ENCODE measurements at places on chromosomes 13 and 19.

DNA sequence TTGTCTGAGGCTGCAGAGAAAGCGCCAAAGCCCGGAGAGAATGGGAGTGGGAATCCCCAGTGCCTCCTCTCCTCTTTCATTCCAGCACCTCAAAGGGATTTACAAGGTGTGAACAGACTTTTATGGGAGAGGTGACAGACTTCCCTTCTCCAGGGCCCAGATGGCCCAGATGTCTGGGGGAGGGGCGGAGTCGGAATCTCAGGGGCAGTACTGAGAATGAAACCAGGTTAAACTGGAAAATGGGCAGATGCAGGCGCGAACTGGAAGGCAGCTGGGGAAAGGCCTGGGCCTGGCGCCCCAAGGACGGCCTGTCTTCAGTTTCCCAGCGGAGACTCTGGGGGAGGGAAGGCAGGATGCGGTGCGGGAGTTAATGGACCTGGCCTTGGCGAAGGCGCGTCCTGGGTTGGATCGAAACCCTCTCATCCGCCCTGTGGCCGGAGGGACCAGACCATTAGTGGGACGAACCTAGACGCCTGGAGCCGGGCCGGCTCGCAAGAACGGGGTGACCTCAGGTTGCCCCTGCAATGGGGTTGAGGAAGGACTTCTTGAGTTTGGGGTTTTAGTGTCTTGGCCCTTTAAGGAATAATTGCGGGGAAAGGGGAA lies 592 bp upstream of the TRIP10 start:
- DNase-seq: no peak

GRCh38 chr19:29587518-29587986 lies 18.5 kb upstream of the POP4 start:
- DNase-seq: peak; percentile 25

GRCh38 chr13:102648046-102648445 lies 46.8 kb downstream of the METTL21C start:
- DNase-seq: no peak

- DNase-seq: no peak
Measured at GRCh38 chr19:13600091-13600490, 93.8 kb upstream of the CACNA1A start.

- no peak for DNase-seq
Measured at GRCh38 chr19:2302319-2303210, 5.4 kb downstream of the LINGO3 start.

DNA sequence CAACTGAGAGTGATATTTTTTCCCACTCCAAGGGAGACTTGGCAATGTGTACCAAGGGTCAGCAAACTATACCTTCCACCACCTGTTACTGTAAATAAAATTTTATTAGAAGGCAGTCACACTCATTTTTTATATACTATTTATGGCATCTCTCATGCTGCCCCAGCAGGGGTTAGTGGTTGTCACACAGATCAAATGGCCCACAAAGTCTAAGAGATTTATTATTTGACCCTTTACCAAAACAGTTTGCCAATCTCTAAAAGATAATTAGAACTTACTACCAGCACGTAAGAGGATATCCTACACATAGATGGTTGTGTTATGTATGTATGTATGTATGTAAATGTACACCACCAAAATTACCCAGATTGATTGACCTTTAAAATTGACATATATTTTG lies 185.1 kb downstream of the PRR20E start:
- no peak for DNase-seq

DNA sequence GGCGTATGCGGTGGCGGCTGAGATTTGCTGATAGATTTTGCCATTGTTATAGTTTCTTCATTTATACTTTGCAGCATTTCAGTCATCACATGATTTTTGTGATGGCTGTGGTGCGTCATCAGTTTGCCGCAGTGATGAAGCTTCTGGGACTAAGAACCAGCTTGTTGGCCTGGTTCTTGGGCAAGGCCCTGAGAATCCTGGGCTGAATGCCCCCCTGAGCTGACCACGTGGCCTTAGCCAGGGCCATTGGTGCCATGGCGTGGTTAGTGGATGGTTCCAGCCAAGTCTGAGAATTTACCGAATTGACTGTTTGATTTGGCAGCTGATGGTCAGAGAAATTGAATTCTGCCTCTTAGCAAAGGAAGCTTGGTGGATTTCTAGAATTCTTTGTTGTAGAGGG lies 17.8 kb downstream of the GATAD2A start:
- DNase-seq: no peak

GRCh38 chr13:43072394-43072793 lies 49.0 kb downstream of the DNAJC15 start:
- DNase-seq: no peak

GRCh38 chr19:29397748-29398147 lies 128.0 kb upstream of the VSTM2B start:
- DNase-seq: no peak

- no peak for DNase-seq
Measured at GRCh38 chr13:88162076-88162702, 491.0 kb downstream of the SLITRK5 start.

GRCh38 chr19:37572203-37572602 lies 22.4 kb downstream of the ZNF571 start:
- DNase-seq: no peak

DNA sequence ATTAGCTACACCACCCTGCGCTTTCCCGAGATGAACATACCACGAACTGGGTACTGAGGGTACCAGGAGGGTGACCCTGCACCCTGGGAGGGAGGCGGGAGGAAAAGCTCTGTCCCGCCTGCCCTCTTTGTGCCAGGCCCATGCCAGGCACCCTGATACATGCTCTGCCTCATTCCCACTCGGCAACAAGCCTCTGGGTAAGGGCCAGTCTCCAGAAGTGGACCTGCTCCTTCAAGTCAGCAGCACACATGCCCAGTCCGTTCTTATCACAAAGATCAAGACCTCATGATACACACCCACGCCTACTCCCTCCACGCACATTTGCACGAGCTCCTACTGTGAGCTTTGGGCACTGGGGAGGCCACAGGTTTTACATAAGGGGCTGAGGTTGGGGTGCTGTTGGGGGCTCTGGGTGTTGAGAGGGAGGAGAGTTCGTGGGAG lies 2.0 kb upstream of the FFAR1 start:
- no peak for DNase-seq

- no peak for DNase-seq
Measured at GRCh38 chr13:51905787-51906186, 44.0 kb downstream of the CCDC70 start.

DNA sequence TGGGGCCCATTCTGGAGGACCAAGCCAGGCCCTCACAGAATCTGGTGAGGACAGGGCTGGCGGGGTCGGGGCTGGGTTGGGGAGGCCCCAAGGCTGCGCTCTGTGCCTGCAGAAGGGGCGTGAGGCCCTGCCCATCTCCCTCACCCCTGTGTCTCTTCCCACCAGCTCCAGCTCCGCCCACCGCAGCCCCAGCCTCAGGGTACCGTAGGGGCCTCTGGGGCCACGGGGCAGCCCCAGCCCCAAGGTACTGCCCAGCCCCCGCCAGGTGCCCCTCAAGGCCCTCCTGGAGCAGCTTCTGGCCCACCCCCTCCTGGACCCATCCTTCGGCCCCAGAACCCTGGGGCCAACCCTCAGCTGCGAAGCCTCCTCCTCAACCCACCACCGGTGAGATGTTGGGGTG lies 15.4 kb upstream of the PTOV1 start:
- DNase-seq: no peak

DNA sequence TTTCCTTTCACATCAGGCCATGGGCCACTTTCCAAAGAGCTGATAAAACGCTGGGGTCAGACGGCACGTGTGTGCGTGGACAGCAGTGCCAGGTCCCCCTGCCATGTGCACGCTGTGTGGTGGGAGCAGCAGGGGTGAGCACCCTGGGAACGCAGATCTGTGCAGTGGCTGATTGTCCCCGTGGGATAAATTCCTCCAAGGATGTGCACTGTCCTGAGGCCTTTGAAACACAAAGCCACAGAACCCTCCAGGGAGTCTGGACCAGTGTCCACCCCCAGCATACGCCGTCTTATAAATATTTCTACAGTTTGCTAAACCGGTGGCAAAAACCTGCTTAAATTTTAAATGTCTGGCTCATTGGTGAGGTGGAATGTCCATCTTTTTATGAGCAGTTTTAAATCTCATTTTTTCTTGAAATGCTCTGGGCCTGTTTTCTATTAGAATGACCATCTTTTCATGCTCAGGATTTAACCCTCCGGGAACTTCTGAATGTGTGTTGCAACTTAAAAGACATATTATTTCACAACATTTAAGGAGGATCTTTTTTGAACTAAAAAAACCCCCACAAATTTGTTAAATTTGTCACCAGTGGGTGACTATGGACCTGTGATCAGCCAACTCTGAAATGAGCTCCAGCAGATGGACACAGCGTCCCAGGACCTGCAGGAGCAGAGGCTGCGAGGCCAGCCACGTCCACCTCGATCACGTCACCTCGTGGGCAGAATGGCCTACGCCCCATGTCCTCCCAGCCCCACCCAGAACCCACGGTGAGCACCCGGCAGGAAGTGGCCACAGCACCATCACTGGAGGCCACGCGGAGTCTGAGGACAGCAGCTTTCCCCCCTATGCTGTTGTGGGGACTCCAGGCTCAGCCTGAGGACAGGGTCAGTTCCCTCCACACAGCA lies 68.6 kb downstream of the RASA3 start:
- peak; percentile 51 for DNase-seq

DNA sequence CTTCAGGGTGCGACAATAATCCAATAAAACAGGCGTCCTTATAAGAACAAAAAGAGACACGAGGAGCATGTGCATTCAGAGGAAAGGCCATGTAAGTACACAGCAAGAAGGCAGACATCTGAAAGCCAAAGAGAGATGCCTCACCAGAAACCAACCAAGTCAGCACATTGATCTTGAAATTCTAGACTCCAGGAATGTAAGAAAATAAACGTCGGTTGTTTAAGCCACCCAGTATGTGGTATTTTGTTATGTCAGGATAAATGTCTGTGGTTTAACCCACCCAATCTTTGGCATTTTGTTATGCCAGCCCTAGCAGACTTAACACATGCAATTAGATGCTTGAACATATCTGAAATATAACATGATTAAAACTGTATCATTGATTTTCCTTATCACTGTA lies 452.0 kb downstream of the SLITRK6 start:
- no peak for DNase-seq

GRCh38 chr19:30180691-30181090 lies 191.5 kb upstream of the ZNF536 start:
- DNase-seq: no peak

GRCh38 chr19:15629003-15629880 lies 11.5 kb upstream of the CYP4F3 start:
- DNase-seq: peak; percentile 91

DNA sequence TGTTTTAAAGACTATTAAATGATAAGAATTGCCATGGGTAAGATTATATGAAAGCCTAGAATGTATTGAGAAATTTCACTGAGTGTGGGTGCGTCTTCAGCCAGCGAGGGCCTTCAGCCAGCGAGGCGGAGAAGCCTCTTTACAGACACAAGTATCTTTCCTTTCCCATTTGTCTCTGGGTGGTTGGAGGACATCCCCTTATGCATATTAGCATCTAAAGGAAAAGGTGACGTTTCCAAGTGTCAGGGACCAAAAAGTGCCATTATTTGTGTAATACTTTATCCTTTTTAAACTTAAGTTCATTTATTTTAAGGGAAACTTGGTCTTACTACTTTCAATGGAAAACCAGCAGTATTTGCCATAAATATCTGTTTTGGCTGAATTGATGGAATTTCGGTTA lies 22.2 kb downstream of the SMARCA4 start:
- DNase-seq: no peak

DNA sequence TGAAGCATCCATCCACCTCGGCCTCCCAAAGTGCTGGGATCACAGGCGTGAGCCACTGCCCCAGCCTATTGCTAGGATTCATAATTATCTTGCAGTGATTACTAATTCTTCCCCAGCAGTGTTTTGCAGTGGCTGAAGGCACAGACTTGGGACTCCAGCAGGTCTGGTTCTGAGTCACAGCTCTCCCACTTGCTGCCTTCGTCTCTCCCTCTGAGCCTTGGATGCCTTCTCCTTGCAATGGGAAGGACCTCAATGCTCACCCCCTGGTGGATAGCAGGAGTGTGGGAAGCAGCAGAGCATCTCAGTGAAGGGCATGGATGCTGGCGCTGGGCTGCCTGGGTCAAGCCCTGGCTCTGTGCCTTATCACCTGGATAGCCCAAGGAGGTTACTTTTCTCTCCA lies 37.6 kb upstream of the SHKBP1 start:
- no peak for DNase-seq

- DNase-seq: no peak
Measured at GRCh38 chr19:10021446-10021845, 8.2 kb downstream of the RDH8 start.

- no peak for DNase-seq
Measured at GRCh38 chr13:56735537-56735942, 405.2 kb upstream of the PRR20A start.

GRCh38 chr13:44792096-44792495 lies 197.2 kb downstream of the NUFIP1 start:
- DNase-seq: no peak

GRCh38 chr19:42323852-42324654 lies 1.4 kb upstream of the MEGF8 start:
- peak; percentile 47 for DNase-seq

DNA sequence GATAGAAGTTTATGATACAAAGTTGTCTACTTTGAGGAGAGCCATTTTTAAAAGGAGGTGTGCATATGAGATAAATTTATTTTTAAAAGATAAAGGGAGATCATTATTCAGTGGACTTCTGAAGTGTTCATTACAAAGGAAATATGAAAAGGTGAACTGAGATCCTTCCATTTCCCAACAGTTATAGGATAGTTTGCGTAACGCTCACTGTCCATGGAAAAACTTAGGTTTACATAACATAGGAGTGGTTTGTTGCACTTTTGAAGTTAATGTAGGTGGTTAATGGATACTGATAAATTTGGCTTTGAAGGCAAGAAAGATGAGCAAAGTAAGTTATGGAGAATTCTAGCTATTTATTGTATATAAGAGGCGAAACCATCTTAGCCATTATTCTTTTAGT lies 92.5 kb downstream of the WDFY2 start:
- no peak for DNase-seq

GRCh38 chr19:6753178-6754031 lies 13.8 kb downstream of the SH2D3A start:
- peak; percentile 96 for DNase-seq

GRCh38 chr13:70457474-70457873 lies 349.2 kb upstream of the KLHL1 start:
- DNase-seq: no peak

DNA sequence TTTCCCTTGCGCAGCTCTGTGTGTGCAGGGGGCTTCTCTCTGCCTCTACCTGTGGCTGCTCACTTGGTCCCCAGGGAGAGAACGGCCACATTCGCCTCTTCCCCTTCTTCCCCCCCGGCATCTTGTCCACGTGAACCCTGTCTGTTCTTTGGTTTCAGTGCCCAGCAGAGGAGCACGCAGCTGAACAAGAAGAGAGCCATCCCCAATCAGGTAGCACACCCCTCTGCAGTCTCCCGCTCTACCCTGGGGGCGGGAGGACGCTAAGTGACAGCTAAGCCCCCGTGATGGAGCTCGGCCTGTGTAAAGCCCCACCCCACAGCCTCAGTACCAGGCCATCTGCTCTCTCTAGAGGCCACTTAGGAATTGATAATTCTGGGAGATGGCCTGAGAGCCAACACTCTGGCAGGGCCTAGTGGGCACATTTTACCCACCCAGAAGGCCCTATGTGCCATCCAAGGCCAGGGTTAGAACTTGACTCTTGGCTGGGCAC lies 30.2 kb downstream of the TMED1 start:
- DNase-seq: no peak
